IMR-90 (cell line): ENCODE measurements at places on chromosomes 6 and 20. TPM values are rescaled to one million over a fixed set of nuclear protein-coding genes. Genes with fewer than 3 reads are reported as not detected.

ADTRP gene
- 0.72 and 0.83 TPM in 2 replicates for total RNA-seq

GLYATL3 gene
- total RNA-seq: not detected in 2 replicates

C20orf144 gene
- under 0.01 TPM in 2 replicates for total RNA-seq

RSPO4 gene
- not detected in 2 replicates for total RNA-seq

OSER1 gene
- 66.9 and 70.6 TPM in 2 replicates for total RNA-seq

CRISP2 gene
- total RNA-seq: not detected in 2 replicates

MOG gene
- total RNA-seq: not detected in 2 replicates

TRIM31 gene
- total RNA-seq: not detected in 2 replicates

TNFRSF6B gene
- total RNA-seq: 1.1 and 1.3 TPM in 2 replicates

DNA sequence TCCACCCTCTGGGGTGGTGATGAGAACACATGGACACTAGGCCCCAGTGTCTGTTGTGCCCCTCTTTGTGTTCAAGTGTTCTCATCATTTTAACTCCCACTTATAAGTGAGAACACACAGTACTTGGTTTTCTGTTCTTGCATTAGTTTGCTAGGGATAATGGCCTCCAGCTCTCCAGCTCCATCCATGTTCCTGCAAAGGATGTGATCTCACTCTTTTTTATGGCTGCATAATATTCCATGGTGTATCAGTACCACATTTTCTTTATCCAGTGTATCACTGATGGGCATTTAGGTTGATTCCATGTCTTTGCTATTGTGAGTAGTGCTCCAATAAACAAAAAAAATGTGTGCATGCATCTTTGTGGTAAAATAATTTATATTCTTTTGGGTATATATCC, 67.4 kb downstream of the RWDD2A start:
- 0 out of 2 replicates have a peak, but pooled peaks cover 3% of the 10 kb centered on the region for H3K4me1 ChIP-seq
- DNase-seq: no peak
- H3K4me3 ChIP-seq: no peak overlapping the region
- no peaks in the 10 kb centered on the region for H3K27me3 ChIP-seq
- H3K36me3 ChIP-seq: no peaks in the 10 kb centered on the region

DNA sequence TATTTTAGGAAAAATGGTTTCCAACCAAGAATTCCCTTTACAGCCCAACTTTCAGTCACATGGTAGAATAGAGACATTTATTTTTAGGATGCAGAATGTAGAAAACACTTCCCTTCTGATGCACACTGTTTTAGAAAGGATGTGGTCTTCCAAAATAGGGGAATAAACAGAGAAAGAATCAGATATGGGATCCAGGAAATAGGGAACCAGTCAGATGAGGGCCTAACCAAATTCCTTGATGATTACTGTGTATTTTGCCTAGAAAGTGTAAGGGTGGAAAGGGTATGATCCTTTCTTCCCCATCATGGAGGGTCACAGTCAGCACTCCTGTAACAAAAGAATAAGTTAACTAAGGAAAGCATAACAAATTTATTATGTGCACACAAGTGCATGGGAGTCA, 27.4 kb downstream of the SLX4IP start:
- no peak overlapping the region for H3K27ac ChIP-seq
- no peak for DNase-seq
- no peak overlapping the region for H3K4me3 ChIP-seq

DNA sequence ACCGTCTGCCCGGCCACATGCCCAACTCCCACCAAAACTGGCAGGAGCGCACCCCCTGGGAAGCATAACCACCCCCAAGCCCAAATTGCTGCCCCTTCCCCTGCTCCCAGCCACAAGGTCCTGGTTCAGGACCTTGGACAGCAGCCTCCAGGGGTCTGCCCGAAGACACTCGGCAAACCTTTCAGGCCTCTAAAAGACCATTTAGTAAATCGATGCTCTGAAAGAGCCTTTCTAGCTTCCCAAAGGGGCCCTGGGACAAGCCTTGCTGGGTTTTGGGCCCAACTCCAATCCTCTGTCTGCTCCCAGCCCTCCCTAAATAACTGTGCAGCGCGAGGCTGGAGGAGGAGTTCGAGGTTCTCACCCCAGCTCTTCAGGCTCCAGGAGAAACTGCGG, 30.5 kb downstream of the GRM4 start:
- H3K36me3 ChIP-seq: no peaks in the 10 kb centered on the region
- no peaks in the 10 kb centered on the region for H3K4me1 ChIP-seq
- peaks cover 23% of the 10 kb centered on the region for H3K27me3 ChIP-seq
- H3K27ac ChIP-seq: no peak overlapping the region

- no peak overlapping the region for H3K4me3 ChIP-seq
- no peaks in the 10 kb centered on the region for H3K36me3 ChIP-seq
- no peak overlapping the region for H3K27ac ChIP-seq
Measured at GRCh38 chr20:16517946-16518783, 55.1 kb downstream of the KIF16B start.

DNA sequence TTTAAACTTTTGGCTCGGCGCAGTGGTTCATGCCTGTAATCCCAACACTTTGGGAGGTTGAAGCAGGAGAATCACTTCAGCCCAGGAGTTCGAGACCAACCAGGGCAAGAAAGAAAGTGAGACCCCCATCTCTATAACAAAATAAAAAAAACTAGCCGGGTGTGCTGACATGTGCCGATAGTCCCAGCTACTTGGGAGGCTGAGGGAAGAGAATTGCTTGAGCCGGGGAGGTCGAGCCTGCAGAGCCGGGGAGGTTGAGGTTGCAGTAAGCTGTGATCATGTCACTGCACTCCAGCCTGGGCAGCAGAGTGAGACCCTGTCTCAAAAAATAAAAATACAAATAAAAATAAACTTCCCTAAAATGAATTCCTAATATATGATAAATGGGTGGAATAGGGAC, 50.4 kb downstream of the ZMYND8 start:
- no peak overlapping the region for H3K4me3 ChIP-seq
- H3K36me3 ChIP-seq: peaks cover 20% of the 10 kb centered on the region
- H3K27ac ChIP-seq: peak overlapping the region; percentile 1; the same call in 1 of the 2 replicates
- peaks cover 14% of the 10 kb centered on the region for H3K4me1 ChIP-seq
- no peaks in the 10 kb centered on the region for H3K27me3 ChIP-seq

DNA sequence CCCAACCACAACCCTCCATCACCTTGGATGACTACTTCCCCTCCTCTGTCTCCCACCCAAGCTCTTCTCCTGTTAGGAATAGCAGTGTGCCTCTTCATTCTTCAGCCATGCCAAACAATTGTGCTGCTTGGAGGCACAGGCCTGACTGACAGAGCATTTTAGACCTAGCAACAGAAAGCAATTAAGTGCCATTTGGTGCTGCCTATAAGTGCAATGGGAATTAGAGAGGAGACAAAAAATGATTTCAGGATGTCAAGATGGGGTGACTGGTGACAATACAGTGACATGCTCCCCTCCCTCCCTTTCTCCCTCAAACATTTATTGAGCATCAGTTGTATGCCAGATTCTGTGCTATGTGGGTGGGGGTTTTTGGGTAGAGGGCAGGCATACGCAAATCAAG, 322.6 kb upstream of the MOCS1 start:
- no peak overlapping the region for H3K4me3 ChIP-seq
- H3K36me3 ChIP-seq: no peaks in the 10 kb centered on the region
- no peaks in the 10 kb centered on the region for H3K27me3 ChIP-seq

- no peak overlapping the region for H3K27ac ChIP-seq
- peak; percentile 54 for DNase-seq
- no peaks in the 10 kb centered on the region for H3K36me3 ChIP-seq
- no peaks in the 10 kb centered on the region for H3K4me1 ChIP-seq
- peaks cover 23% of the 10 kb centered on the region for H3K27me3 ChIP-seq
Measured at GRCh38 chr6:40894962-40895799, 143.8 kb downstream of the UNC5CL start.

GRCh38 chr20:54995011-54995410, 519.6 kb downstream of the DOK5 start:
- no peak for DNase-seq
- H3K4me3 ChIP-seq: no peak overlapping the region
- H3K27me3 ChIP-seq: no peaks in the 10 kb centered on the region

- H3K4me3 ChIP-seq: no peak overlapping the region
- no peaks in the 10 kb centered on the region for H3K27me3 ChIP-seq
- DNase-seq: no peak
- H3K4me1 ChIP-seq: peaks cover 2% of the 10 kb centered on the region
Measured at GRCh38 chr6:133179481-133179880, 61.7 kb upstream of the EYA4 start.

- no peaks in the 10 kb centered on the region for H3K36me3 ChIP-seq
- no peak overlapping the region for H3K4me3 ChIP-seq
- H3K27ac ChIP-seq: no peak overlapping the region
Measured at GRCh38 chr6:83536034-83536646, 23.8 kb downstream of the PRSS35 start.

DNA sequence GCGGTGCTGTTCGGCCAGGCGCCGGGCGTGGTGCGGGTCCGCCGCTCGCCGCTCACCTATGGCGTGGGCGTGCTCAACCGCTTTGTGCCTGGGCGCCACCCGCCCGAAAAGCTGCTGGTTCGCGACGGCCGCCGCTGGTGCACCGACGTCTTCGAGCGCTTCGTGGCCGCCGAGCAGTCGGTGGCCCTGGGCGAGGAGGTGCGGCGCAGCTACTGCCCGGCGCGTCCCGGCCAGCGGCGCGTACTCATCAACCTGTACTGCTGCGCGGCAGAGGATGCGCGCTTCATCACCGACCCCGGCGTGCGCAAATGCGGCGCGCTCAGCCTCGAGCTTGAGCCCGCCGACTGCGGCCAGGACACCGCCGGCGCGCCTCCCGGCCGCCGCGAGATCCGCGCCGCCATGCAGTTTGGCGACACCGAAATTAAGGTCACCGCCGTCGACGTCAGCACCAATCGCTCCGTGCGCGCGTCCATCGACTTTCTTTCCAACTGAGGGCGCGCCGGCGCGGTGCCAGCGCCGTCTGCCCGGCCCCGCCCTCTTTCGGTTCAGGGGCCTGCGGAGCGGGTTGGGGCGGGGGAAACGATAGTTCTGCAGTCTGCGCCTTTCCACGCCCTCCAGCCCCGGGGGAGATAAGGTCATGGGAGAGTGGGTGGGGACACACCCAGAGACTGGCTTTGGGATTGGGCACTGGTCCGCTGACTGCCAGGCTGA, 15.7 kb downstream of the ADISSP start:
- DNase-seq: no peak
- no peak overlapping the region for H3K4me3 ChIP-seq
- H3K27me3 ChIP-seq: peaks cover 7% of the 10 kb centered on the region
- H3K4me1 ChIP-seq: no peaks in the 10 kb centered on the region
- H3K27ac ChIP-seq: no peak overlapping the region

GRCh38 chr20:59145924-59146779, 17.5 kb upstream of the ZNF831 start:
- H3K4me1 ChIP-seq: no peaks in the 10 kb centered on the region
- H3K36me3 ChIP-seq: no peaks in the 10 kb centered on the region
- H3K27me3 ChIP-seq: no peaks in the 10 kb centered on the region
- H3K4me3 ChIP-seq: no peak overlapping the region
- H3K27ac ChIP-seq: no peak overlapping the region
- DNase-seq: no peak

DNA sequence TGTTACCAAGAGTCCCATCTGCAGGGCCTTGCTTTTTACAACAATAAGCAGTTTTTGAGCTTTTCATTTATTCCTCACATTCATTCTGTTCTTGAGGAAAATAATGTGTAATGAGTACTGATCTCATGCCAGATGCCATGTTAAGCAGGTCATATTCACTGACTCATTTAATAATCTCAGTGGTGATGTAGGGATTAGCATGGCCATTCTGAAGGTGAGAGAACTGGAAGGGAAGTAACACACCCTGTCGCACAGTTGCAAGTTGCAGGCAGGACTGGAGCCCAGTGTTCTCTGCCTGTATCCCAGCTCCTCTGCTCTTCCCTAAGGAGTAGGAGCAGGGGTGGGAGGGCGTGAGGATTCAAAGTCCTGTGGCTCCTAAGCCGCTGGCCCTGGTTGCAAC, 5.6 kb downstream of the PCIF1 start:
- peaks cover 3% of the 10 kb centered on the region; the same call in 1 of the 2 replicates for H3K4me1 ChIP-seq
- no peak overlapping the region for H3K4me3 ChIP-seq
- DNase-seq: no peak
- H3K27ac ChIP-seq: no peak overlapping the region
- H3K27me3 ChIP-seq: no peaks in the 10 kb centered on the region

DNA sequence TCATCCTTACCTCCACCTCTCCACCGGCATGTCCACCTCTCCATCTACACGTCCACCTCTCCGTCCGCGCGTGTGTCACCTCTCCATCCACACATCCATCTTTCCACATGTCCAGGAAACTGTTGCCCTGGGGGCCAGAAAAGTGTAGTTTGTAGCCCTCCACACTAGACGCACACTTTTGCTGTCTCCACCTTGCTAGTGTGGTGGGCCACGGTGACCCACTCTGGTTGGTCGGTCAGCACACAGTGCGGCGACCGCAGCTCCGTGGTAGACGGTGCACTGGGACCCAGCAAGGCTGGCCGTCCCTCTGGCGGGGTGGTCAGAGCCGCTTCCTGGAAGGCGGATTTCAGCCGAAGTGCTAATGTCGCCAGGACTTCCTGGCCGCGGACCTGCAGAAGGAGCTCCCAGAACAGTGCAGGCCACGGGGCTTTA, 268.6 kb downstream of the DLL1 start:
- H3K4me1 ChIP-seq: peaks cover 2% of the 10 kb centered on the region; the same call in 1 of the 2 replicates
- no peaks in the 10 kb centered on the region for H3K27me3 ChIP-seq

- H3K27ac ChIP-seq: no peak overlapping the region
- no peak for DNase-seq
- H3K4me3 ChIP-seq: no peak overlapping the region
Measured at GRCh38 chr6:159212028-159212427, 42.8 kb downstream of the FNDC1 start.

- no peak for DNase-seq
- no peaks in the 10 kb centered on the region for H3K36me3 ChIP-seq
- no peaks in the 10 kb centered on the region for H3K27me3 ChIP-seq
- no peak overlapping the region for H3K27ac ChIP-seq
- H3K4me3 ChIP-seq: no peak overlapping the region
- H3K4me1 ChIP-seq: peaks cover 12% of the 10 kb centered on the region
Measured at GRCh38 chr6:16832721-16833120, 71.5 kb upstream of the ATXN1 start.

DNA sequence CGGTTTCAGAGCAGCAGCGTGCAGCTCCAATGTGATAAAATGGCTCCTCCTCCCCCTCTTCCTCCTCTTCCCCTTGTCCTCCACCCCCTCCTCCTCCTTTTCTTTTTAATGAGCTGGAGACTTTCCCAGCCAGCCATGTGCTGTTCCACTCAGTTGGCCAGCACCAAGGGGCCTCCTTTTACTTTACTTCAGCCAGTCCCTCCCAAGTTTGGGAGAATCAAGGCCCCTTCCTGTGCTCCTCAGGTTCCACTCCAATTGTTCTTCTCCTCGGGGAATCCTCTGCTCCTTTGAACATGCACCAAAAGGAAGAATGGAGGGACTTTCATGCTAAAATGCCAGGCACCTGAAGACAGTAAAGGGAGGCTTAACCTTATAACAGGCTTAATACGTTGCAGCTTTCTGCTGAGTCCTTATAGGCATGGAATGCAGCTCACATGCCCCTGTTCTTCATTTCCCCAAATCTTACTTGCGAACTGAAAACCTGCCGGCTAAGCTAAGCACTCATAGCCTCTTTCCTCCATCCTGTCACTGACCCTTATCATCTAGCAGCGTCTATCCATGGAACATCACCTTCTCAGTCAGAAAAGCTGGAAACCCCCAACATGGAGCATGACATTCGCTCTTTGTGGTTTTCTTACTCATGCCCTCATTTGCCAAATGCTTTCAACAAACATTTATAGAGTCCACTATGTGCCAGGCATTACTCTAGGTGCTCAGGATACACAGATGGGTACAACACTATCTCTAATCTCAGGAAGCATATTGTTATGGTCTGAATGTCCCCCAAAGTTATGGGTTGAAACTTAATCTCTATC, 170.6 kb downstream of the PHACTR1 start:
- H3K4me1 ChIP-seq: no peaks in the 10 kb centered on the region
- H3K27ac ChIP-seq: no peak overlapping the region
- H3K4me3 ChIP-seq: no peak overlapping the region
- DNase-seq: no peak
- no peaks in the 10 kb centered on the region for H3K27me3 ChIP-seq
